ENCODE measurements at places on chromosomes 4 and X.

- no peak for DNase-seq
These were observed 30.5 kb upstream of the PRKX start for GRCh38 chrX:3743801-3744439.

DNA sequence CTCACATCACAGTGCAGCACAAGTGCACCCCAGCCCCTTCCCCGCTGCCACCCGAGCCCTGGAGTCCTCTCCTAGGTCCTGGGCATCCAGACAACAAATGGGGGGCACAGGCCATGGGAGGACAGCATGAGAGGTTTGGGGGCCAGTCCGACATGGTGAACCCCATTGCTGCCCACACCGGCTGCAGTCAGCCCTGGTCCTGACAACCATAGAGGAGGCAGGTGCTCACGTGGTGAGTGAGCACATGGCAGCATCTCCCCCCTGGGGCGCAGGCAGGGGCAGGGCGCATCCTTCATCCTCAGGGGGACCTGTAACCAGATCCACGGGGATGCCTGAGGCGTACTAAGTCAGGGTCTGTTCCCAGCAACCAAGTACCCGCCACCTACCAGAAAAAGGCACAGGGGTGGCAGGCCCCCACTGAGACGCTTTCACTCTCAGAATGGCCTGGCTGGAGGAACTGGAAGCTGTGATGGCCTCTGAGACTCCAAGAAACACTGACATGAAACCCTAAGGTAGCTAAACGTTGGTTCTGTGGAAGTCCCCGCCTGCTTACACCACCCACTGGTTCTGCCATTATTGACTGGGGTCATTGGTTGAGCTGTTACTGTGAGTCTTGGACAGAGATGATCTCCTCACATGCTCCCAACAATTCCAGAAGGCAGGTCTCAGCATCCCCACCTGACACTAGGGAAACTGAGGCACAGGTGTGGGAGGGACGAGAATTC is 6.5 kb downstream of the ZFYVE28 start:
- DNase-seq = no peak

DNA sequence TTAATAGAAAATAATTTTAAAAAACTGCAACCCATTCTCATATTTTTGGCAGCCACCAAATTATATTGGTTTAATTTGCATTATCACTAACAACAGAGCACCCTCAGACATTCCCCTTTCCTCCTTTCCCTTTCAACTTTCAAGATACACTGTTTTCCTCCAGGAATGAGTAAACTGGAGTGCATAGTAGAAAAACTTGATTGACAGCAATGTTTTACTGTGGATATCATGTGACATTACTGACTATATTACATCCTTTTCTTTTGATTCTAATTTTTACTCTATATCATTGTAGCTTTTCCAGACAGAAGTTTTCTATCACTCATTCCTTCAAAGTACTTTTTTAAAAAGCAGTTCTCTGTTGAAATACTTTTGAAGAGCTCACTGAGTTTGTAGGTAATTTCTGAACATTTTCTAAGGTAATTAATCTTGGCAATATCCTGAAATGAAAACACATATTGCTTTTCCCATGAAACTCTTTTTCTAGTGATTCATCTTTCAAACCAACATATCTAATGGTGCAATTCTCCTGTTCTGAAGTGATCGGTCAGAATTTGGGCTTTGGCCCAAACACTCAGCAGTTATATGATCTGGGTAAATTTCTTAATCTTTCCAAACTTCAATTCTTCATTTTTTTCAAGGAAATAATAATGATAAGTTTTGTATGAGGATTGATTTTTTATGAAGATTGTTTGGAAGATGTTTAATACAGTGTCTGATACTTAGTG is 920.4 kb upstream of the EPHA5 start:
- no peak for DNase-seq

- DNase-seq = no peak
These were observed 729 bp downstream of the CXCL11 start for GRCh38 chr4:76035141-76035540.

DNA sequence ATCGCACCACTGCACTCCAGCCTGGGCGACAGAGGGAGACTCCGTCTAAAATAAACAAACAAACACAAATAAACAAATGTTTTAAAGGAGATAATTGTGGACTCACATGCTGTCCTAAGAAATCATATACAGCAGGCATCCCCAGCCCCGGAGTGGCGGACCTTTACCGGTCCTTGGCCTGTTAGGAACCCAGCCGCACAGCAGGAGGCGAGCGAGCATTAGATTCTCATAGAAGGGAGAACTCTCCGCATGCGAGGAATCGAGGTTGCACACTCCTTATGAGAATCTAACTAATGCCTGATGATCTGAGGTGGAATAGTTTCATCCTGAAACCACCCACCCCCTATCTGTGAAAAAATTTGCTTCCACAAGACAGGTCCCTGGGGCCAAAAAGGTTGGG is 39.0 kb downstream of the EIF2S3 start:
- no peak for DNase-seq

GRCh38 chrX:81261576-81261975 is 59.7 kb downstream of the SH3BGRL start:
- DNase-seq = no peak

- DNase-seq = no peak
These were observed 306.1 kb downstream of the PCDH18 start for GRCh38 chr4:137226221-137226620.

DNA sequence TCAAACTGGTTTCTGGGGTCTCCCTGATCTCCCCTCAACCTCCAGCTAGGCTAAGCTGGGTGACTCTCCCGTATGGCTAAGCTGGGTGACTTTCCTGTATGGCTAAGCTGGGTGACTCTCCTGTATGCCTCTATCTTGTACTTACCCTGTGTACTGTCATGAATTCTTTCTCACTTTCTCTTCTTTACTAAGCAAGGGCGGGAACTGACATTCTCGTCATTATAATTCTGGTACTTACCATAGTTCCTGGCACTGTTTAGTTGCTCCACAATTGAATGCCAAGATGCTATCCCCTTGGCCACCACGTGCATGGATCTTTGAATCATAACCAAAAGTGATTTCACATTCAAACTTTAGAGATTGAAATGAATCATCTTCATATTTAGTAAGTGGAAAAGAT is 8.8 kb downstream of the INTU start:
- DNase-seq = no peak

- DNase-seq = no peak
These were observed 129.5 kb upstream of the PSAPL1 start for GRCh38 chr4:7564242-7564641.

DNA sequence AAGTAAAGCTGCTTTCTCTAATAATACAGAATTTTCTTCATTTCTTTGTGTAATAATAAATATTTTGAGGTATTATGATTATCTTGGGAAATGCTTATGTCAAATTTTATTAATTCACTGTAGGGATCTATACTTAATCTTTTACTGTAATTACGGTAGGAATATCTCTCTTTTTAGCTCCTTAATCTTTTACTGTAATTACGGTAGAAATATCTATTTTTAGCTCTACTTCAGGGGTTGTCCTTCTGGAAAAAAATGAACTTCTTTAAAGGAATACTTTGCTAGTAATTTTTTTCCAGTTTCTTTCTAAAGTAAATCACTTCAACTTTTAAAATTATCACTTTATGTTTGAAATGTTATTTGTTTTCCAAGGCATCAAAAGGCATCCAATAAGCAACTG is 2229.4 kb upstream of the AGA start:
- DNase-seq = no peak

- no peak for DNase-seq
These were observed 85.4 kb downstream of the CBR4 start for GRCh38 chr4:168924667-168925066.

GRCh38 chr4:141636082-141636770 is at the start of gene IL15:
Gene IL15 (plus strand): TSS chr4:141636583. CDS start chr4:141719465, 82,882 bp downstream.
- DNase-seq = peak; percentile 79

DNA sequence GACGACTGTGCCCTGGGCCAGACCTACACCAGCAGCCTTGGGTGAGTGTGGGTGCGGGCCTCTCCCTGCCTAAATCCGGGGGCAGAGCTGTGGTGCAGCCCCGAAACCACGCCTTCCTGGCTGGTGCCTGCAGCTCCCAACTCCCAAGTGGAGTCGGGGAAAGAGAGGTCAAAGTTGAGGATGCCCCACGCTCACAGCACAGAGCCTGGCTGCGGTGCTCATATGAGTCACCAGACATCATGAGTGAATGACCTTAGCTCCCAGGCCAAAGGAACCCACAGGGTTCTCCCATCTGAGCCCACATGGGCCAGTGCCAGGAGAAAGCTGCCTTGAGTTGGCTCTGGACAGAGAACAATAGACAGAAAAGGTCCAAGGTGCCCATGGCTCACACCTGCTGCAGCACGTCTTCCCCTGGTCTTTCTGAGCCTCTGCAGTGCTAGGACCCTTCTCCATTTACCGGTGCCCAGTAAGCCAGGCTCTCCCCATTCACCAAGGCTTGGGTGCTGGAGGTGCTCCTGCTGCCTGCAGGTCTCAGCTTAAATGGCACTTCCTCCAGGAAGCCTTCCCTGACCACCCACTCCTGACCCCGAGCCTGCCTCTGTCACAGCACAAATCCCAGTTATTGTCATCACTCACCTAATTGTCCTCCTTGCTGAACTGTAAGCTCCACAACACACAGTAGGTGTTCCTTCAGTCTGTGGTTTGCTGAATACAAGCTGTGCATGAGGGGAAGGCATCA is 224.2 kb downstream of the AFAP1 start:
- no peak for DNase-seq

- DNase-seq = no peak
These were observed 7.1 kb upstream of the OPHN1 start for GRCh38 chrX:68440442-68440841.

GRCh38 chr4:4781936-4782707 is 77.3 kb upstream of the MSX1 start:
- DNase-seq = no peak

GRCh38 chr4:132614682-132615081 is 534.4 kb upstream of the PCDH10 start:
- no peak for DNase-seq

- no peak for DNase-seq
These were observed 24.8 kb downstream of the SLC2A9 start for GRCh38 chr4:9996319-9997110.

DNA sequence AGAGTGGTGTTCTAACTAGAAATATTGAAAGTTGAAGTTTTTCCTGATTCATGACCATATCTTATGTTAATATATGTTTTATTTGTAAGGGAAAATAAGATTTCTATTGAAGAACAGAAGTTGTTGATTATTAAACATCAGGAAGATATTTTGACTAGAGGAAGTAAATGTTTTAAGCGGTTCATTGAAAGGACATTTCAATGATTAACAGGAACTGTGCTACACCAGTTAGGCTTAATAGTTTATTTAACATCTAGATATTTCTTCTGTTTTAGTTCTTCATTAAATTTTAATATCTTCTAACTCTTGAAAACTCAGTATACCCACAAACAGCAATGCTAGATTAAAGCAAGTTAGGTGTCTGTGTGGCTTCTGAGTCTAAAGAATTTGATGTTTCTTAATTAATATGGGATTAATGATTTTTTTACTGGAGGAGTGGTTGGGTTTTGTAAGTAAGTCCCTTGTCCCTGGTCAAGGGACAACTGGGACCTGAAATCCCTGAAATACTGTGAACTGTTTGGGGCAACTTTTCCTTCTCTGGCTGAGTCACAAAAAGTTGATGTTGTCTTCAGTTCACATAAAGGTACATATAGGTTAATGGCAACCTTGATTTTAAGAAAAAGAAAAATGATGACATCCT is 42.9 kb upstream of the CYP4V2 start:
- no peak for DNase-seq

DNA sequence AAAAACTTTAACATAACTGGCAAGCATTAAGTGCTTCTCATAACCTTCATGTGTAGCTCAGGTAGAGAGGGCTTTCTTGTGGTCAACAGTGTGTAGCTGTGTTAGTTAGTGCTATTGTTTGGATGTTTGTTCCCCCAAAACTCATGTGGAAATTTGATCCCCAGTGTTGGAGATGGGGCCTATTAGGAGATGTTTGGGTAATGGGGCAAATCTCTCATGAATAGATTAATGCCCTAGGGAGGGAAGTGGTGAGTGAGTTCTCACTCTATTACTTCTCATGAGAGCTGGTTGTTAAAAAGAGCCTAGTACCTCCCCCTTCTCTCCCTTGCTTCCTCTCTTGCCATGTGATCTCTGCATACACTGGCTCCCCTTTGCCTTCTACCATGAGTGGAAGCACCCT is 16.5 kb upstream of the SLC25A43 start:
- DNase-seq = no peak

- no peak for DNase-seq
These were observed 42.7 kb downstream of the ABLIM2 start for GRCh38 chr4:8115916-8116315.

GRCh38 chrX:123087326-123087725 is 96.8 kb upstream of the GRIA3 start:
- DNase-seq = no peak

DNA sequence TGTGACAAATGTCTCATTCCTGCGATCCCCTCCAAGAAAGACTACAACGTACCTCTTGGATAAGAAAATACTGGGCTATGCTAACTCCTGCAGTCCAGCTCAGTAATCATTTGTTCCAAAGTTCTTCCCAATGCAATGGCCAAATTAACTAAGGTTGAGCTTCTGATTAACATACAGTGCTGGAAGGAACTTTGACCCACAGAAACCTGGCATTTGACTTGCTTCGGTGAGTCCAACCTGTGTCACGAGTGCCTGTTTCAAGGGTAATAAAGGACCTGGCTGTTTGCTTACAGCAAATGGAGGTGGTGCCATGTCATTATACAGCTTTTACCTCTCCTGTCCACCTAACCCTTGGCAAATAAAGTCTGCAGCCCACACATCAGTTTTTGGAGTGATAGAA is 83.2 kb downstream of the RBM47 start:
- DNase-seq = no peak

- DNase-seq = no peak
These were observed 32.9 kb downstream of the CCKAR start for GRCh38 chr4:26457412-26457811.

DNA sequence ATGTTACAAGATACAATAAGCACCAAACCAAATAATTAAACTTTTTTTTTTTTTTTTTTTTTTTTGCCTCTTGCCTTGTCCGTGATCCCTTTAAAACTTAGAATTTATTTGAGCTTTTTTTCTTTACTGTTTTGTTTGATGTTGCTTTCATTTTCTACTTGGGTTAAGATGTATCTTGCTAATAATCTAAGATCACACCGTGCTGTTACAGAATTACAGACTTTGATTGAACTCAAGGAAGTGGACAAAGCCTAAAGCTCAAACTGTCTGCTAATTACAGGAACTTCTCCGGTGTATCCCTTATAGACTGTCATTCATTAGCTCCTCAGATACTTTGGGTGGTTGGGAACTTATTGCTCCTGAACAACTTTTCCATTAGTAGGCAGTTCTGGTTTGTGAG is 26.5 kb downstream of the STIM2 start:
- no peak for DNase-seq
